ENCODE measurements at places on chromosomes 11 and 22.

- DNase-seq, result no peak
Observed at GRCh38 chr11:5507177-5507932, 2.4 kb downstream of the UBQLN3 start.

GRCh38 chr11:126495281-126496220, 140.1 kb downstream of the ST3GAL4 start:
- DNase-seq, result no peak

DNA sequence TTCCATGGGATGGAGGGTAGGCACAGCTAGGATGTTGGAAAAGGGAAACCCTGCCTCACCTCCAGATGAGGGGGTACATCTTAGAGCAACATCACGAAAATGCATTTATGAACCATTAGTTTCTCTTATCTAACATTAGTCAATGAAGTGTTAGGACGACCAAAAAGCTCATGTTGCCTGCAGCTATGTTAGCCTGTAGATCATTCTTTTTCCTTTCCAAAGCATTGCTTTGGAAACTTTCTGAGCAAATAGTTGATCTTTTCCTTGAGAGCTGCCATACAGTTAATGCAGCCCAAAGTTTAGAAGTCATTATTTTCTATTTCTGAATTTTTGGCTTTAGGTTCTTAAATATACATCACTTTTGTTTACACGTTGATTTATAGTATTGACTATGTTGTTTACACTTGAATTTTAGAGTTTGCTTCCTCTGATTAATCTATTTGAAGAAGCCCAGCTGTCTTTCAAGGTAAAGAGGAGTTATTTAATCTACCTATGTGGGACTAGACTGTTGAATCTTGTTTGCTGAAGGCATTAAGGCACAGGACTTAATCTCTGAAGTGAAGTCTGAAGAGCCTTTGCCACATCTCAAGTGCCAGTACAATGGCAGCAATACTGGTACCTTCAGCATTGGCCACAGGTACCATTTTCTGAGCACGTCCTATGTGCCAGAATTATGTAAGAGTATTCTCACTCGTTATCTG, 11.0 kb downstream of the POU2AF3 start:
- DNase-seq, result no peak

GRCh38 chr11:5550440-5551095, 2.2 kb upstream of the OR52H1 start:
- DNase-seq, result no peak

GRCh38 chr11:55707029-55707428, 45.0 kb downstream of the OR4C6 start:
- DNase-seq, result no peak

DNA sequence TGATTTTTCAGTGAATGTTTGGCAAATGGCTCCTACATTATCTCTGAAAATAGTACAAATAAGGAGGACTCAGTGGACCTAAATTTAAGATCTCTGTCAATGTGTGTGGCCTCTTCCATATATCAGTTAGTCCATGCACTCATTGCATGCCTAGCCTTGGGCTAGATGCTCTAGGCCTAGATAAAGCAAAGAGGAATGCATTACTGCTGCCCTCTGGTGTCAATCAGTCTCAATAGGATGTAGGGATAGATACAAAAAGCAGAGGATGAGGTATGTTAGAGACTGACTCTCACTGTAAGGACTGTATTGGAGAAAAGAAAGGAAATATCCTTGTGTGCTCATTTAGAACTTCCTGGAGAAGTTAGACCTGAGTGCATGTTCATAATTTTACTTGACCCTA, 42.0 kb downstream of the MS4A2 start:
- peak; percentile 20 for DNase-seq

DNA sequence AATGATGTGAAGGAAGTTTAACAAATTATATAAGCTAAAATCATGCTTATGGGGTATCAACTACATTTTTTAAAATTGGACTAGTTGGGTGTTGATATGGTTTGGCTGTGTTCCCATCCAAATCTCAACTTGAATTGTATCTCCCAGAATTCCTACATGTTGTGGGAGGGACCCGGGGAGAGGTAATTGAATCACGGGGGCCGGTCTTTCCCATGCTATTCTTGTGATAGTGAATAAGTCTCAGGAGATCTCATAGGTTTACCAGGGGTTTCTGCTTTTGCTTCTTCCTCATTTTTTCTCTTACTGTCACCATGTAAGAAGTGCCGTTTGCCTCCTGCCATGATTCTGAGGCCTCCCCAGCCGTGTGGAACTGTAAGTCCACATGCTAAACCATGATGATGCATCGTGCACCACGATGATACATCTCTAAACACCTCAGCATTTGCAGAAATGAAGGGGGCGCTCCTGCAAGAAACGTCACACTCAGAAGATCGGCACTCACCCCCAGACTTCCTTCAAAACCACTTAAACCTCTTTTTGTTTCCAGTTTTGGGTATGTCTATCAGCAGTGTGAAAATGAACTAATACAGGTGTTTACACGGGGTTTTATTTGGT, 340.0 kb downstream of the SHANK2 start:
- no peak for DNase-seq

DNA sequence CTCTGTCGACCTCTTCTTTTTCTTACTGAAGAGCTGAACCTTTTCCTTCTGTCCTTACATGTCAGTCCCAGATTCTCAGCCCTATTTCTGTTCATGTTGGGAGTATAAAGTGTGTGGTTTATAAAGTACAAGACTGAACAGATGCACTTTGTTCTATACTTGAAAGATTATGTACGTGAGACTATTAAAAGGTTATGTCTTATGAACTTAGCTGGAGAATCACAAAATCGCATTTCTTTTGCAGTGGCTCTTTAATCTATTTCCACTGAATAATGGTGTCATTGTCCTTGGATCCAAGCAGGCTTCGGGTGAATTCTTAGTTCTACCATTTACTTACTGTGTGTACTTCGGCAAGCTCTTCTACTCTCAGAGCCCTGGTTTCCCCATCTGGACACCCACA, 558.4 kb downstream of the TMEM135 start:
- DNase-seq, result no peak

DNA sequence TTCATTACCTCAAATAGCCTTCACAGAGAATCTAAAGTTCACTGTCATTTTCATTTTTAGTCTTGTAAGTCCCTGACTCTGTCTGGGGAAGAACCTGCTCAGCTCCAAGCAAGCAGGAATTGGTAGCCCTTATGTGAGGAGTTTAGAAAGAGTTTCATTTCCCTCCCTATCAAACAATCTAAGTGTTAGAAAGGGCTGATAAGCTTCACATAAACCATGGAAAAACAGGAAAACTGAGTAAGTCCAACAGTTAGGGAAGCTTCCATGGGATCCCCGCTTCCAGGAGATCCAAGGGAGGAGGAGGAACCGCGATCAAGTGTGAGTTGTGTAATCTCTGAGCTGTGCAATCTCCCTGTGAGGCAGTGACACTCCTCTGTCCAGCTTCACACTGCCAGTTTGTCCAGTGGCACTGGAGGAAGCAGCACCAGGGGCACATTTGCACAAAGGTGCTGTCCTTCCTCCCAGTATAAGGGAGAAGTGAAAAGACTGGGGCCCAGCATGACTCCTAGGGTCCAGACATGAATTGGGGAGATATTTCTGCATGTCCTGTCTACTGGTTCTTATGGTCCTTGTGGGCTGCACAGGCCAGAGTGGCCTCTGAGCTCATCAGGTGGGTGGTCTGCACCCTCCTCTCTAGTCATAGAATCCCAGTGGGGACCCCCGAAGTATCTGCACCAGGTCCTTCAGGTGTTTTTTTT, 4.3 kb downstream of the PRAME start:
- DNase-seq, result no peak

DNA sequence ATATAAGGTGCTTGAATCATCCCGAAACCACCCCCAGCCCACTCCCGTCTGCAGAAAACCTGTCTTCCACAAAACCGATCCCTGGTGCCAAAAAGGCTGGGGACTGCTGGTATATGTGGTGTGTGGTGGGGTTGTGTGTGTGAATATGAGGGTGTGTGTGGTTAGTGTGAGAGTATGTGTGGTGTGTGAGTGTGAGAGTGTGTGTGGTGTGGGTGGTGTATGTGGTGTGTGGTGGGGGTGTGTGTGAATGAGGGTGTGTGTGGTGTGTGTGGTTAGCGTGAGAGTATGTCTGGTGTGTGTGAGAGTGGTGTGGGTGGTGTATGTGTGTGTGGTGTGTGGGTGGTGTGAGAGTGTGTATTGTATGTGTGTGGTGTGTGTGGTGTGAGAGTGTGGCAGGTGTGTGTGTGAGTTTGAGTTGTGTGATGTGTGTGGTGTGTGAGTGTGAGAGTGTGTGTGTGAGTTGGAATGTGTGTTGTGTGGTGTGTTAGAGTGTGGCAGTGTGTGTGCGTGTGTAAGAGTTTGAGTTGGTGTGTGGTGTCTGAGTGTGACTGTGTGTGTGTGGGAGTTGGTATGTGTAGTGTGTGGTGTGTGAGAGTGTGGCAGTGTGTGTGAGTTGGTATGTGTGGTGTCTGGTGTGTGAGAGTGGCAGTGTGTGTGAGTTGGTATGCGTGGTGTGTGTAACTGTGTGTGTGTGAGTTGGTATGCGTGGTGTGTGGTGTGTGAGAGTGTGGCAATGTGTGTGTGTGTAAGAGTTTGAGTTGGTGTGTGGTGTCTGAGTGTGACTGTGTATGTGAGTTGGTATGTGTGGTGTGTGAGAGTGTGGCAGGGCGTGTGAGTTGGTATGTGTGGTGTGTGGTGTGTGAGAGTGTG, 6.5 kb downstream of the UPK3A start:
- DNase-seq, result no peak

DNA sequence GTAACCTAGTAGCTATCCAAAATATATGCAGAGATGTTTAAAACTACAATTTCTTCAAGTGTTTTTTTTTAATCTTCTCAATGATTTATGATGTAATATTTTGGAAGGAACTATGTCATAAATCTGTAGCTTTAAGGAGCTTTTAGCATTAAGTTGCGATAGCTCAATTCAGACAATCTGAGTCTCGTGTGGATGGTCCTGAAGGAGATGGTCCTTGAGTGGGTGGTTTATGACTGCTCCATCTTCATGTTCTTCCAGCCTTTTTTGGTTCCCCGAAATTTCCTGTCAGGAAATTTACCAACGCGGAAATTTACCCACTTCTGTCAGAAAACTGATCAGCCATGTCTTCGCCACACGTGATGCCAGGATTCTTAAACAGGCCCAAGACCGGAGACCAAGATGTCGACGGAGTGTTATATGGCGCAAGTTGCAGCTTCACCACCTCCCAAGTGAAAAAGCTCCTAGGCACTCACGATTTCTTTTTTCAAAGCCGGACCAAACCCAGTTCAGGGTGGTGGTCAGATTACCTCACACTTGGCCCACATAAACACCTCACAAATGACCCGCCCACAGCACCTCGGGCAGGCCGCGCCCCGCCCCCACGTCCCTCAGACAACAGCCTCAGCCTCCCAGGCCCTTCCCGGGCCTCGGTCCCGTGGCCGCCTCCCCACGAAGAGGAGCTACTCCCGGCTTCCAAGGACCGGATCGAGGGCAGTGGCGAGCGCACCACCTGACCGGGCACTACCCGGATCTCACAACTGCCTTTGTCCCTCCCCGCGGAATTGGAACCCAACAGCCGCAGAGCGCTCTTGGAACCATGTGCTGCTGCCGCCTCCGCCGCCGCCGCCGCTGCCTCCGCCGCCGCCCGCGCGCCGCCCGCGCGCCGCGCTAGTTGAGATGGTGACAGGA, at the start of gene MORC2:
TSS of gene MORC2 (minus strand) at position 760 of the 909 bp plus-strand sequence. CDS start 885 bp downstream, outside the sequence.
- DNase-seq, result no peak

DNA sequence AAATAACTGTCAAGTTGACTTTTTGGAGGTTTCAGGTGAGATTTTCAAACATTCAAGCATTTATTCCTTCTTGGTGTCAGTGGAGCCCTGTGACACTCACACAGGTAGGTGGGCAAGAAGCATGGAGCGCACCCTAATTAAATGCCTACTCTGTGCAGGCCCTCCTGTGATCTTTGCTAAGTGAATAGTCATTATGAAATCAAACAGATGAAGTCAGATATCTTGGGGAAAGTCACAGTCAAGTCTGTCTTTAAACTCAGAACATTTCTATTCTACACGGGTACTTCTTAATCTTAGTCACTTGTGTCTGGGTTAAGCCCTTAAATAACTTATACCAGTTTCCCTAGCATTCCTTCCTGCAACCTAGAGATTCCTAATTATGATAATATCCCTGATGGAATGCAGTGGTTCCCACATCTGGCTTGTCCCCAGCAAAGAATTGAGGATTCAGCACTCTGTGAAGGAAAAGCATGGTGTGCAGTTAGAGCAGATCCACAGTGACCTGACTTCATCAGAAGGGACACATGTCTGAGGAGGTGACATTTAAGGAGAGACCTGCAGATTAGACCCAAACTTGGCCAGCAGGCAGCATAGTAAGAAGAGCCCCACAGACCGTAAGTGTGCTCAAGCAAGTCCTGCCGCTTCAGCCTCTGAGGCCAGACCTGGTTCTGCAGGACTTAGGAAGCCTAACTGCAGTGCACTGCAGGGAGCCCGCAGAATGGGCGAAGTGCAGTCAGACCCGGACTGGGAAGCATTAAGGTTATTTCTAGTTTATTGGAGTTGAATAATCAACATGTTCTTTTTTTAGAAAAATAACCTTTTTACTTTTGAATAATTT, 85.3 kb upstream of the GAL start:
- DNase-seq, result no peak

DNA sequence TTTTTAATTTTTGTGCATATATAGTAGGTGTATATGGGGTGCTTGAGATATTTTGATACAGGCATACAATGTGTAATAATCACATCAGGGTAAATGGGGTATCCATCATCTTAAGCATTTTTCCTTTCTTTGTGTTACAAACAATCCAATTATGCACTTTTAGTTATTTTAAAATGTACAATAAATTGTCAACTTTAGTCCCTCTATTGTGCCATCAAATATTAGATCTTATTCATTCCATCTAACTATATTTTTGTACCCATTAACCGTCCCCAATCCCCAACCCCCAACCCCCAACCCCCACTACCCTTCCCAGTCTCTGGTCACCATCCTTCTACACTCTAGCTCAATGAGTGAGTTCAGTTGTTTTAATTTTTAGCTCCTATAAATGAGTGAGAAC, 335.1 kb upstream of the C11orf87 start:
- no peak for DNase-seq

- DNase-seq, result no peak
Observed at GRCh38 chr22:19509923-19510322, 14.3 kb downstream of the CLDN5 start.

DNA sequence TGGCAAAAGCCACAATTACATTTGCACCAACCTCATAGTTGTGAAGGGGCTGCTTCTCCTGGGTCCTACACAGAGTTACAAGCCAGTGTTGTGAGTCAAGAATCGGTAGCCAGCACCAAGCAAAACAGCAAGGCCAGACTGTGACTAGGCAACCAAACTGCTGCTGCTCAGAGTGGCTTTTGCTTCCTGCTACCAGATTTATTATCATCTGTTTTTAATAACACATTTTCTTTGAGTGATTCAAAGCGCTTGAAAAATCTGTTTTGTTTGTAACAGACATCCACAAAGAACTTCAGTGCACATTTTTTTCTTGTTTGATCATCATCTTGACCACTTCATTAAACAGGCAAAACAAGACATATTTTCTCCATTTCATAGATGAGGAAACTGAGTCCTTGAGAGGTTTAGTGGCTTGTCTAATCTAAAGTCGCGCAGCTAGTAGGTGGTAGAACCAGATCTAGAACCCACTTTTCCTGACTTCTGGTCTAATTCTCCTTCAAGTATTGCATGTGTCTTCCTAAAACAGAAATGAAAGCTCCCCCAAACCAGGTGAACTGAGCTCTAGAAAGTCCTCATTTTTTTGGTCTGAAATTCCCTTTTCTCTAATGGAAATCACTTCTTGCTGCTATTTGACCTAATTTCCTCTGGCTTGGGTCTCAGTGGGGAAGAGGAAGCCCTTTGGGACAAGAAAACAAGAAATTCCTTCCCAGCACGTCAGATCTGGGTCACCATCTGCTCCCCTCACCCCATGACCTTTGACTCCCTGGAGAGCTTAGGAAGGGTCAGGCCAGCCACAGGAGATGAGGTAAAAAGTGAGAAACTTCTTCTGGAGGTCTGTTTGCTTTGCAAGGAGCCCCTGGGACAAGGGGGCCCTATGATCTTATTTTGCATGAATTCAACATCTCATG, 39.9 kb downstream of the CWC15 start:
- no peak for DNase-seq

Data from GDM1 (cell line).